T47D (cell line): ENCODE measurements at places on chromosomes 7 and 10.

GRCh38 chr10:103872137-103872931, 17.0 kb upstream of the SH3PXD2A start:
- DNase-seq = no peak

- no peak for DNase-seq
These were observed 1.7 kb downstream of the HYCC1 start for GRCh38 chr7:23012186-23012585.

DNA sequence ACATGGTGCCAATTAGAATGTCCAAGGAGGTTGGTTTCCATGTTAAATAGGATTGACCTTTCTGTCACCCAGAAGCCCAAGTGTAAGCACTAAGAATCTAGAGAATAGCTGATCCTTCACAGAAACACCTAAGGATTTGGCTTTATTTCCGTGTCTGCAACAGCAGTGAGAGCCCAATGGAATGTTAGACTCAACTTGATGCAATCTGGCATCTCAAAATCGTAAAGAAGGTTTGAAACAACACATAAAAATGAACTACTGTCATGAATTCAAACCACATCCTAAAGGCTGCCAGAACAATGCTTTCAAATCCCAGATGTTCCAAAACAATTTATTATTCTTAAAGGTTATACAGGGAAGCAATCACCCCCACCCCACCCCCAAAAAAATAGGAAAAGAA, 18.6 kb downstream of the PPP1R3C start:
- no peak for DNase-seq

GRCh38 chr10:114206902-114207301, 27.7 kb downstream of the TDRD1 start:
- no peak for DNase-seq

GRCh38 chr10:3866332-3866731, 81.3 kb upstream of the KLF6 start:
- DNase-seq = no peak

DNA sequence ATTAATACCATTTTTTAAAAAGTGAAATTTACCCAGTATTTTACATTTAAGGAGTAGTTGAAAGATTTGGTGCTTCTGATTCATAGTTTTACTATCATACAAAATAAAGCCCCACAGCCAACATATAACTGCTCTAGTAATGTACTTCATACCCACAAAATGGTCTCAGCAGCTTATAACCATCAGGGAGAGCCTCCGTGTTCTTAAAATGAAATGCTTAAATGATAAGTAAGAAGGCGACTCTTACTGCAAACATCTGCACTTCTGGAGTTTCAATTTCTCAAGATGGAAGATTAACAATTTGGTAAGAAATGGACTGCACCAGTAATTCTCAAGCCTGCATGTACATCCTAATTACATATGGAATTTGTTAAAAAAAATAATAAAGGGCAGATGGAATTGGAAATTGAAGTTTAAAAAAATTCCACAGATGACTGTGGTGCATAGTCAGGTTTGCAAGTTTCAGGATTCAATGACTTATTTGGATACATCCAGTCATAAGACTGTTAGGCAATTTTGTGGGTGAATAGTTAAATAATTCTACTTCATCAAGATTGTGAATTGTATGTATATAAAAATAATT, 461.0 kb downstream of the KIF20B start:
- no peak for DNase-seq

DNA sequence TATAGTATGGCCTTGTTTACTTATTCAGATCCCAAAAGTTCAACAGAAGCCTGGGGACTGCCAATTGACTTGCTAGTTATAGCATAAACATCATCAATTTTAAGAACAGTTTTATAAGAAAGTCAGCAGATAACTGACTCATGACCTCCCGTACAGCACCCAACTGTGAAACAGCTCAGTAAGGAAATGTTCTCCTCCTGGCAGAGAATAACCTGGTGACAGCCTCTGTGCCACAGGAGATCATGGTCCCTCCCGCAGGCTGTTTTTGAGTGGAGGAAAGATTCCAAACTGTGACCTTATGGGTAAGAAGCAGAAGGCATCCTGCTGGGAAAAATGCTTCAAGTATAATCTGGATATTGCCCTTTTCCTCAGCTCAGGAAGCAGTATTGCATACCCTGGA, 182.5 kb downstream of the SEMA3D start:
- DNase-seq = no peak

- peak; percentile 23 for DNase-seq
These were observed 1.8 kb downstream of the GRK5 start for GRCh38 chr10:119209035-119209735.

- DNase-seq = no peak
These were observed 6.6 kb downstream of the SFRP5 start for GRCh38 chr10:97765201-97765600.

DNA sequence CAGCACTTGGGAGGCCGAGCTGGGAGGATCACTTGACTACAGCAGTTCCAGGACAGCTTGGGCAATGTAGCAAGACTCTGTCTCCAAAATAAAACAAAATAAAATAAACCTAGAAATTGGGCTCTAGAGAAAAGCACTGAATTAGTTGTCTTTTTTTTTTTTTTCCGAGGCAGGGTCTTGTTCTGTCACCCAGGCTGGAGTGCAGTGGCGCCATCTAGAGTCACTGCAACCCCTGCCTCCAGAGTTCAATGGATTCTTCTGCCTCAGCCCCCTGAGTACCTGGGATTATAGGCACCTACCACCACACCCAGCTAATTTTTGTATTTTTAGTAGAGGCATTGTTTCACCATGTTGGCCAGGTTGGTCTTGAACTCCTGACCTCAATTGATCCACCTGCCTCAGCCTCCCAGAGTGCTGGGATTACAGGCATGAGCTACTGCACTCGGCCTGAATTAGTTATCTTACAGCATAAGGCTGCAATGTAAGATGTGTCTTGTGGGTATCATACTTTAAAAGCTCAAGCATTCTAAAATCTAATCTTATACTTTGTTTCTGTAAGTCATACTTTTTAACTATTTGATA, 12.8 kb downstream of the MEIG1 start:
- no peak for DNase-seq

DNA sequence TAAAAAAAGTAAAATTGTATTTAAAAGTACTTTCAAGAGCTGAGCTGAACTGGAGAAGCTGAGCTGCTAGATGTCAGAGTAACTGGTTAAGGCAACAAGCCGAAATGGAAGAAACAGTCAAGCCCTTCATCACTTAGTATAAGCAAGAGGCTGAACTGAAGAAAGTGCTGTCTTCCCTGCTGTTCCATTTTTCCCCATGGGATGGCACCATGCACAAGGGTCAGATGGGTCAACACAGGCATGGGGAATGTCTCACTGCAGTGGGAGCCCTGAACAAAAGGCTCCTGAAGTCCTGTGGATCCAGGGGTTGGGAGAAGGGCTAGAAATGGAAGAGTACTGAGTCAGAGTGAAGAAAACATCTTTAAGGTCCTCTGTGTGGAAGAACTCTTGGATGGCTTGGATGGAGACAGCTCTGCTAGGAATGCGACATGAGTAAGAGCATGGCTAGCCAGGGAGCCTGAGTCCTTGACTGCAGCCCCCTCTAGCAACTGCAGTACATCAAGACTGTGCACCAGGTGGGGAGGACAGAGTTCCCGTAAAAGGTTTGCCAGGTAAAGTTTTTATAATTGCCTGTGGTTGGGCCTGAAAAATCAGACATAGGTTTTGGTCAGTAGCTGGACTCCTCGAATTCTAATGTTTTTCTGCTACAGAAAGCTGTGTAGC, 348.3 kb downstream of the GPR158 start:
- DNase-seq = peak; percentile 47

DNA sequence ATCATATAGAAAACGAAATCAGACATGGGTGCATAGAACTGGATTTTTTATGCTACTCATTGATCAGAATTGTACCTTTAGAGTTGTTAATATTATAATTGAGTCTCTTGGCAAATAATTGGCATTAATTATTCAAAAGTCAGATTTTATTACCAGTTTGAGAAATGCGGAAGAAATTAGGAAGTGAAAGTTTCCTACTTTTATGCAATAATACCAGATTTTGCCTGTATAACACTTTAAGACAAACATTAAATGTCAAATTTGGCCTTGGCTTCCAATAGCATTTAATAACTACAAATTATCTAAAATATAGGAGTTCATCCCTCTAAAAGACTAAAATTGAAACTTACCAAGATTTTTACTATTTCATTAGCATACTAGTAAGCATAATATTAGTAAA, 6.8 kb upstream of the TFEC start:
- no peak for DNase-seq

DNA sequence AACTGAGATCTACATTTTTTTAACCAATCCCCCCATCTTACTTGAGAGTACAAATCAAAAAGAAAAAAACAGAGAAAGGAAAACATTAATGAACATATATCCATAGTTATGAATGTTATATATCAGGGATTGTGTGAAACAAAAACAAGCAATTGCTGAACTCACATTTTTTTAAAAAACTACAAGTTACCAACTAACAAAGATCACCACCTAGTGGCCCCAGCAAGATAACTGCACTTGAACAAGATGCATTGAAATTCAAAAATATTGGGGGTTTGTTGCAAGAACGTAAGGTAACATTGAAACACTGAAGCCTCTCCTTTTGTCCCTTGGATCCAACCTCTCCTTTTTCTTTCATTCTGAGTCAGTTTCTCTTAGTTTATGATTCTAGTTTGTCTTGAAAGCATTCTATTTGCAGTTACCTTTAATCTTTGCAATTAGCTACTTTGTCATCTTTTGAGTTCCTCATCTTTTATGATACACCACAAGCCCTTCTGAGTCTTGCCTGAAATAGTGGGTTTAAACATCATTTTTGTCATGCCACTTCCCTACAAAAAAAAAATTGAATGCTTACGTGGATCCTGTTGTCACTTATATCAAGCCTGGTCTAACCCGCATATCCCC, 87.3 kb upstream of the TES start:
- DNase-seq = no peak

- DNase-seq = no peak
These were observed 1.1 kb upstream of the LBX1 start for GRCh38 chr10:101230183-101230917.

DNA sequence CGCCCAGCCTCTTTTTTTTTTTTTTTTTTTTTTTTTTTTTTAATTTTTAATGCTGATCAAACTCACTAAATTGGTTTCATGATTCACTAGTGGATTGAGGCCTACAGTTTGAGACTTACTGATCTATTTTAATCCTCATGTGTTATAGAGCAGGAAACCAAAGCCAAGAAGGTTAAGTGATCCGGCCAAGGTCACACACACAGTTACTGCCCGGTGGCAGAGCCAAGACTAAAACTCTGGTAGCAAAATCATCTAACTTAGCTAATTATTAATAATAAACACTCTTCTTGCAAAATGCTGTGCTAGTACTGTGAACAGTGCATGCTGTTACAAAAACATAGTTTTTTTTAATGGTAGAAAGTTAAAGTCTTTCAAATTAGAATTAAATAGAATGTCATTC, 188.3 kb upstream of the NFE2L3 start:
- DNase-seq = no peak

DNA sequence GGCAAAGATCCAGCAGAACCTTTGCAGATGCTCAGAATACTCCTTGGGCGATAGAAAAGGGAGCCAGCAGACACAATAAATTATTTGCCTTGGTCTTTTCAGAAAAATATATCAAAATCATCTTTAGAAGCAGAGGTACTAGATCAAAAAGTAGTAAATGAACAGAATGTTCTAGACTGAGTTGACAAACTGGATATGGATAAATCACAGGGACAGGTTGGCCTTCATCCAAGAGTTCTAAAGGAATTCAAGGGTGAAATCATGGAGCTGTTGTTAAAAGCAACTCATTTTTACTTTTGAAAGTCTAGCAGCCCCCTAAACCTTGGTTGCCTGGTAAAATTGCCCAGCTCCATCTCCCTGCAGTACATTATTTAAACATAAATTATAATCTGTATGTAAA, 99.1 kb downstream of the PLCE1 start:
- DNase-seq = no peak

GRCh38 chr7:1844951-1845390, 174.9 kb downstream of the ELFN1 start:
- DNase-seq = no peak

GRCh38 chr7:24763303-24763901, 6.1 kb upstream of the GSDME start:
- no peak for DNase-seq

DNA sequence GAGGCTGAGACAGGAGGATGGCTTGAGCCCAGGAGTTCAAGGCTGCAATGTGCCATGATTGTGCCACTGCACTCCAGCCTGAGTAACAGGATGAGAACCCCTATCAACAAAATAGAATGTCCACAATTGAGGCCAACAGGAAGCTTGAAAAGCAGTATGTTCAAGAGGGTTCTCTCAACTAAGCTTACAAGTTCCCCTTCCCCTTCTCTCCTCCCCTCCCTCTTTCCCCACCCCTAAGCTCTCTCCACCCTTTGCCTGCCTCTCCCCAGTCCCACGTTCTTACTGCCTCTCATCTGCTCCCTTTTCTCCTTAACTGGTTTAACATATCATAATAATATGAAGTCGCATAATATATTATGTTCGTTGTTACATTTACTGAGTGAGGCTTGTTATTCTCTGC, 35.4 kb downstream of the KIAA1549 start:
- no peak for DNase-seq

DNA sequence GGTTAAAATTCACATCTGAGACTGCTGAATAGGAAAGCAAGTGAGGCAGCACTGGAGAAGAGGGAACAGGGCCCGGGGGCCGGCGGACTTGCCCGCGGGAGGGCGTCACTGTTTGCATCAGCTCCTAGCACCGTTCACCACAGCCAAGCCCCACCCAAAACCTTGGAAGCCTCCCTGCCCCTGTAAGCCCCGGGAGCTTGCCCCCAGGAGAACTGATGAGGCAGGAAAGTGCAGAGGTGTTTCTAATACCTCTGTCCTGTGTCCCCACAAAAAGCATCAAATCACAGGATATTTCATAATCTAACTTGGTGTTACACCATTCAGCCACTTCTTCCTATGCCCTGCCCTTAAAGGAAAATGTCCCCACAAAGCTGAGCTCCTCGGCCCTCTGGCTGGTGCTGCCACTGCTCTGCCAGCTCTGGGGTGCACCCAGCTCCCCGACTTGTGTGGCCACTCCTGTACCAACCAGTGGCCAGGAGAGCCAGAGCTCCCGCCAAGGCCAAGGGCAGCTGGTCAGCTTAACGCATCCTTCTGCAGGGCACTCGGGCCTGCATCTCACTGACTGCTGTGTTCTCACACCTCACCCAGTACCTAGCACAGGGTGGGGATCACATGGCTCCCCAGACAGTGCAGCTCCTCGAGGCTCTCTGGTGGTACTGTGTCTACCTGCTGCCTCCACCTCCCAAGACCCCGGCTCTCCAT, 47.3 kb upstream of the CNPY1 start:
- DNase-seq = no peak
